ENCODE measurements at places on chromosomes 4 and X. TPM values are rescaled to one million over a fixed set of nuclear protein-coding genes. Genes with fewer than 3 reads are reported as not detected.
A peak's percentile ranks its signal among the peaks of the same experiment; 100 is the strongest.

Gene TXK
- 0.81 TPM for total RNA-seq

- ATAC-seq = no peak
Observed at GRCh38 chrX:43479070-43479469, 177.0 kb upstream of the MAOA start.

GRCh38 chrX:104108955-104109354 is 3.4 kb upstream of the ZCCHC18 start:
- no peak for ATAC-seq

Gene CETN2
- 67.4 TPM for total RNA-seq

DNA sequence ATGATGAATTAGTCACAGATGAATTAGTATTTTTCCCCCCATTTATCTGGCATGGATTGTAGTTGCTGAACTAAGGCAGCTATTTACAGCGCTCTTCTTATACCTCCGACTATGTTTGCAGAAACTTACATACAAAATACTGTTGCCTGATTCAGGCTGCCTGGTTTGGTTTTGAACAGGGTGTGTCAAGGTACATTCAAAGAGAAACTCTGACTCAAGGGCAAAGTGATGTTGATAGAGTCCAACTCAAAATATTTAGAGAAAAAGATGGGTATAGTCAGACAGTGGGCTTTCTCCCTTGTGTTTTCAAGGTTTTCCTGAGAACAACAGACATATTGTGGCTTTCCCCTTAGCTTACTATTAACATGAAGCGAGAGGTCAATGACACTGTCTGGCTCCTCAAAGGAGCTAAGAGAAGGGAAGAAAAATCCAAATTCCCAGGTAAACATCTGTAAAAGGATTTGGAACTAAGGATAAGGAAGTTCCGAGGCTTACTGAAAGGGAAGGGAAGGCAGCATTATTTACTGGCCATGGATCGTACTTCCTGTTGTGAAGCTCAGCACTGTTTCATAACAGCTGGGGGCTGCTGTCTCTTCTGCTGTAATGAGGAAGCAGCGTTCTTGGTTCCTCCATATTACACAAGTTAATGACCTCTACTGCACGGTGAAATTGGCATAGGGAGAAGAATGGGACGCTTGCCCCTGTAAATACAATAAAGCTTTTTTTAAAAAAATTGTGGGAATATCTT is 30.9 kb downstream of the FAM9C start:
- ATAC-seq = peak; percentile 71

- no peak for ATAC-seq
Observed at GRCh38 chr4:11597506-11597905, 168.8 kb upstream of the HS3ST1 start.

Data from gastroesophageal sphincter (tissue), 4 donors.